Stimulated activated naive CD4-positive, alpha-beta T cell (primary cell): ENCODE measurements at places on chromosomes 12 and 14.

GRCh38 chr12:114266536-114266935 lies 139.4 kb downstream of the TBX5 start:
- DNase-seq, result no peak

DNA sequence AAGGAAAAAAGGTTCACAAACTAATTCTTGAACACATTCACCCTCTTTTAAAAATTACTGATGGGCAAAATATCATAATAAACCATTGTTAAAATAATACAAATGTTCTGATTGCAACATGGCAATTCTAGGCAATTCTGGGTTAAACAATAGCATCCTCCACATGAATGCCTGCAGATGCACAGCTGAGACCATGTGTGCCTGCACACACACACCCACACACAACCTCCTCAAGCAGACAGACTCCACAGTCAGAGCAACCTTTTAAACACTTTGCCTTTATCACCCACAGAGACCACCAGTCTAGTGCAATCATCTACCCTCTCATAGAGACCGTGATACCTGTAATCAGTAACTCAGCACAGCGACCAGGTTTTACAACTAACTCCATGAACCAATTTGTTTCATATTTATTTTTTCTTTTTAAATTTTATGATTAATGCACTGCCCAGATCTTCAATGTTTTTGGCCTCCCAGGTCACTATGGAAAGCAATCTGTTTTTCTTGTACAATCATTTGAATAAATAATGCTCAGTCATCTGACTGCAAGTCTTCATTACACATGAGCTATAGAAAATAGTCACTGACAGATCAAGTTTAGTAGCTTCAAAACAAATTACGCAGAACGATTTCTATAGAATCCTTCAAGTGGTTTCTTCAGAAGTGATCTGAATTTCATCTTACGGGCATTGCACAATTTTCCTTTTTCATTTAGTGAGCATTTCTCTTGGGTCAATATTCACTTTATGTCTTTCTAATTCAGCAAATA lies 105.8 kb downstream of the PRKD1 start:
- DNase-seq, result no peak

GRCh38 chr14:57961786-57962060 lies 95.8 kb upstream of the SLC35F4 start:
- no peak for DNase-seq

GRCh38 chr12:106487664-106488063 lies 95.1 kb upstream of the RFX4 start:
- no peak for DNase-seq
